ENCODE measurements at places on chromosomes 4 and X.

DNA sequence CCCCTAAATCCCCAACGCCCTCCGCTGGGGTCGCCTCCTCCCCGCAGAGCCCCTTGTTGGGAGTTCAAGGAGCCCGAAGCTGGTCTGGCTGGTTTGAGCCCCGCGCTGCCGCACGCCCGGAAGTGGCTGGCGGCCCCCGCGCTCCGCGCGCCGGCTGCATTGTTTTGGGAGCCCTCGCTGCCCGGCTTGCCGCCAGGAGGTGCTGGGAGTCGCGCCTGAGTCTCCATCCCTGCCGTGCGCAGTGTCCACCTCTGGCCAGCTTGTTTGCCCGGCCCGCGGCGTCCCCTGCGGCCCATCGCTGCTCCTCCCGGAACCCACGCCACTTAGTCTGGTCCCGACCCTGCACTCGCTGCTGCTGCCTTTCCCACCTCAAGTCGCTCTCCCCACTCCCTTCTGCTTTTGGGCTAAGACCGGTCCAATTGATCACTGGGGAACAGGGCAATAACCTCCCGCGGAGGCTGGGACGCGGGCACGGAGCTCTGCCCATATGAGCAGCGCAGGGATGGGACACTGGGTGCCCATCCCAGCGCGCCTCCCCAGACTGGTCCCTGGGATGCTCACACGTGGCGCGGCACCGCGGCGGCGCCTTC is 2.2 kb upstream of the SFRP2 start:
- DNase-seq: no peak

- no peak for DNase-seq
These were observed 23.1 kb upstream of the CAMK2D start for GRCh38 chr4:113784497-113785250.

GRCh38 chr4:48153791-48154550 is 19.9 kb upstream of the TXK start:
- no peak for DNase-seq

- no peak for DNase-seq
These were observed 359.1 kb downstream of the ZNF674 start for GRCh38 chrX:46185923-46186810.

- DNase-seq: no peak
These were observed 15.1 kb upstream of the CEP135 start for GRCh38 chr4:55933611-55934010.

DNA sequence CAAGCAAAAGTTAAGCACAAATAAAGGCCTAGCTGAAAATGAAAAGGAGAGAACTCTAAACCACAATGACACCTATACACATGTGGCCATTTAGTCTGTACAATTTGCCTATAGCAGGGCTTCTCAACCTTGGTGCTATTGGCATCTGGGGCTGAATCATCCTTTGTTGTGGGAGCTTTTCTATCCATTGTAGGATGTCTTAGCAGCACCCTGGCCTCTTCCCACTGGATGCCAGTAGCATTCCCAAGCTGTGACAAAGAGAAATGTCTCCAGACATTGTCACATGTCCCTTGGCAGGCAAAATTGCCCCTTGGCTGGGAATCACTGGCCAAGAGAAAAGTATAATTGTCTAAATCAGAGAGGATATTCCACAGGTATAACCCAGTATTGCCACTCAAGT is 13.5 kb upstream of the PRPS2 start:
- DNase-seq: no peak

GRCh38 chr4:183960046-183960420 is 54.9 kb downstream of the STOX2 start:
- no peak for DNase-seq

DNA sequence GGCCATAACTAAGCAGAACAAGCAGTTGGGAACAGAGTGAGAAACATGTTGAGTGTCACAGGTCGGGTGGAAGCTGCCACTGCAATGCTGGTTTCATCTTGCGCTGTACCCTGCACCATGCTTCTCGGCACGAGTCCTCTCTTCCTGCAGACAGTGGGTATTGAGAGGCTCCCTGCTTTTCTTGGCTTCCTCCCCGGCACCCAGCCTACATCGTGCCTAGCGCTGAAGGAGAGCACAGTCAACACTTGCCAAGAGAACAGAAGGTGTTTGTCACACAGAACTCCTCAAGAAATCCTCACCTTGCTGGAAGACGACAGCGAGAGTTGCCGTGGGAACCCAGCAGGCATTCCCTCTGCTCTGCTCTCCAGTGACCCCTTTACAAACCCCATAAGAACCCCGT is 53.6 kb downstream of the EVC2 start:
- no peak for DNase-seq

- DNase-seq: no peak
These were observed 18.0 kb downstream of the ETDC start for GRCh38 chrX:135327299-135327698.

- no peak for DNase-seq
These were observed 127.3 kb upstream of the FAT4 start for GRCh38 chr4:125187226-125188176.

DNA sequence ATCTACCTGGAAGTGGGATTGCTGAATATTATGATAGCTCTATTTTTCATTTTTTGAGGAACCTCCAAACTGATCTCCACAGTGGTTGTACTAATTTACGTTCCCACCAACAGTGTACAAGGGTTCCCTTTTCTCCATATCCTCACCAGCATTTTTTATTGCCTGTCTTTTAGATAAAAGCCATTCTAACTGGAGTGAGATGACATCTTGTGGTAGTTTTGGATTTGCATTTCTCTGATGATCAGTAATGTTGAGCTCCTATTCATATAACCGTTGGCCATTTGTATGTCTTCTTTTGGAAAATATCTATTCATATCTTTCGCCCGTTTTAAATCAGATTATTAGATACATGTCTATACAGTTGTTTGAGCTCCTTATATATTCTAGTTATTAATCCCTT is 101.8 kb downstream of the RASGEF1B start:
- no peak for DNase-seq

- no peak for DNase-seq
These were observed 1.3 kb upstream of the CCNI start for GRCh38 chr4:77076889-77077635.

DNA sequence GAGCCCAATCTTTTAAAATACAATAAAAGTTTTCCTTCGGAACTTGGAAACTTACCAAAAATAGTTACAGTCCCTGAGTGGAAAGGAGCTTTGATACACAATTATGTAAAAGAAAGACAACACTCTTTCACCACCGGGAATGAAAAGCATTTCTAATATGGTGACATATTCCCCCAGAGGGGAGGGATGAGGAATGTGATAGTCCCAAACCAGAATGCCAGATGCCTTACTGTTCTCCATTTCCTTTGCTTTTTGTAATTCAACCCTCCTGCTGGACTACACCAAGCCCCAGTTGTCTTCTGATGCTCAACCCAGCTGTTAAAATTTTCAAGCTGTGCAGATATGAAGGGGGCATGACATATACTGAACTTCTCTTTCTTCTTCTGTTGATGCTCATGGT is 4.1 kb downstream of the PRIMPOL start:
- DNase-seq: no peak

DNA sequence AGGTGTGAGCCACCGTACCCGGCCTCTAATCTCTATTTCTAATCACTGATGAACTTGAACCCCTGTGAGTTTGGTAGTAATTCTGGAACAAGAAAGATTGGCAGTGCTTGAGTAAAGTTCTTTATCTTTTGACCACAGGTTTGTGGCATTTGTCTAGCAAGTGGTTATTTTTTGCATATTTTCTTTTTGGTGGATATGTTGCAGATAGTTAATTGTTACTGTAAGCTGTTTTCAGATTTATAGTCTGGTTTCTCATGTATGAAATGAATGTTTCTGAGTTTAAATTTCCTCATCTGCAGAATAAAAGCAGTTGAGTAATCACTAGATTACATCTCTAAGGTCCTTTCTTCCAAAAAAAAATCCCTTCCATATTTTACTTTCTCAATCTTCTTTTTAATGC is 105.2 kb downstream of the GASK1B start:
- no peak for DNase-seq

All from naive B cell (primary cell).